Activated T-helper 2 cell treated with anti-CD3 and anti-CD28 coated beads, Interferon-gamma antibody, Interleukin-2, Interleukin-4, amounts not matched to agents 10 μg/mL and 5 μg/mL and 100 μg/mL, durations not matched to agents 14 hours and 24 hours and 36 hours (primary cell): ENCODE measurements at places on chromosomes 11 and 22. TPM values are rescaled to one million over a fixed set of nuclear protein-coding genes. Genes with fewer than 3 reads are reported as not detected.

DNA sequence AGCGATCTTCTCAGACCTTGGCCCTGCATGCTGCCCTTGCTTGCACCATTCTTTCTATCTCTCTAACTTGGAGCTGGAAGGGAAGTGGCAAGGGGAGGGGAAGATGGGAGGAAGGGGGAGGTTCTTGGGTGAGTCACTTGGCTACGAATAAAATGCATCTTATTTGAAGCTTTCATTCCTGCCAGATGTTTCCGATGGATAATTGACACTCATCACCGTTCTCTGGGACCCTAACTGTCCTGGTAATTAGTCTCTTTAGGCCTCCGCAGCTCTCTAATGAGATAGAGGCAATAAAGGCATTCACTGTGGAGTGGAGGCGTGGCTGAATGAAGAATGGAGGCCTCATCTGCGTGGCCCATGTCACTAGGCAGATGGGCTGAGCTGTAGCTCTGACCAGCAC lies 960.1 kb downstream of the NTM start:
- H3K27me3 ChIP-seq, result no peaks in the 10 kb centered on the region
- no peak for DNase-seq
- H3K4me3 ChIP-seq, result no peak overlapping the region

DNA sequence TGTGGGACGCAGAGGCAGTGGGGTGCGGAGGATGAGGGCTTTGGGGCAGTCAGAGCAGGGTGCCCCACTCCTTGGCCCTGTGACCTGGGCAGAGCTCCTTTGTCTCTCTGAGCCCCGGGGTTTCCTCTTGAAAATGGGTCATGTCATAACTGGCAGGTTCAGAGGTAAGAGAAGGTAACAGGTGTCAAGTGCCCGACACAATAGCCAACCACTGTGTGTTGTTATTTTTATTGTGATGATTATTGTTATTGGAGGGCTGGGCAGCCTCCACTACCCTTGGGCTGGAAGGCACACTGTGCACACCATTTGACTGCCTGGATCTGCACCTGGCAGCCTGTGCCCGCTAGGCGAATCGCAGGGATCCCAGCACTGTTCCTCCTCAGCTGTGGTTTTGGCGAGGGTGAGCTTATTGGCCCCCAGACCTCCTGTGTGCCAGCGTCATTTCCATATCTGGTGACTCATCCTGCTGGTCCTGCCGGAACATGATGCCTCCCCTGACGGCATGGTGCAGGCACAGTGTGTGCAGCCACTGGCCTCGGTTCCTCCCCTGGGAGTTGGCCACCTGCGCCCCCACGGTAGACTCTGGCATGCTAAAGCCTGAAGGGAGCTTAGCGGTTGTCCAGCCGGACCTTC lies 15.4 kb upstream of the SOX10 start:
- no peaks in the 10 kb centered on the region for H3K27me3 ChIP-seq
- H3K27ac ChIP-seq, result no peak overlapping the region

DNA sequence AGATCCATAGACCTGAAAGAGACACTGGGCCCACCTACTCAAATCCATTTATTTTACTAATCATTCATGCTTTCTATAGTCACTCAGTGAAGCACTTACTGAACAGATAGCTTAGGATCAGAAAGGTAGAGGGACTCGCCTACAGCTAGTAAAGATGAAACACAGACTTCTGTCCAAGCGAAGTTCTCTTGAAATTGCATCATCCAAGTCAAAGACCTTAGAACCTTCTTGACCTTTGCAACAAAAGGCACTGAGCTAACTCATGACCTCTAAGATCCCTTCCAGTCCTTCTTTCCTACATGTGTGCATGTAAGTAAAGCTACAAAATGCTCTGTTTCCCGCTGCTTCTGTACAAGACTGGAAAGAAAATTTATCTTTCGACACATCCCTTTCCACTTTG lies 377.6 kb downstream of the LARGE1 start:
- H3K4me3 ChIP-seq, result no peak overlapping the region
- H3K27me3 ChIP-seq, result no peaks in the 10 kb centered on the region
- no peaks in the 10 kb centered on the region for H3K36me3 ChIP-seq
- DNase-seq, result no peak

- no peaks in the 10 kb centered on the region for H3K4me1 ChIP-seq
- H3K27ac ChIP-seq, result no peak overlapping the region
- DNase-seq, result no peak
- no peaks in the 10 kb centered on the region for H3K36me3 ChIP-seq
- no peaks in the 10 kb centered on the region for H3K27me3 ChIP-seq
Measured at GRCh38 chr22:23110922-23111527, 30.8 kb downstream of the RSPH14 start.

DNA sequence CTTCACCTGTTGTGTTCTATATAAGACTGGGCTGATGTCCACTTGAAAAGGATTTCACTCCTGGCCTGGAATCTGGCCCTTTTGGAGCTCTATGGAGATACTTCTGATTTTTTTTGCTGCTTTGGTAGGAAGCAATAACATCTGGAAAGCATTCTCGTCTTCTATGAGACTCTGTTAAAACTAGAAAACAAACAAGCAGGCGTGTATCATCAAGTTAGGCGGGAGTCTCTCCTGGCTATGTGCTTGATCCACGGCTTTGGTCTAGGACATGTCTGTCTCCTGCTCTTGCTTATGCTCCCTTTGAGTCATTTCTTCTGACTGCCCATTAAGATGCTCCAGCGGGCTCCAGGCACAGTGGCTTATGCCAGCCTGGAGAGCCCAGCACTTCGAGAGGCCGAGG lies 121.4 kb upstream of the TTC12 start:
- no peak overlapping the region for H3K27ac ChIP-seq
- no peaks in the 10 kb centered on the region for H3K36me3 ChIP-seq
- no peaks in the 10 kb centered on the region for H3K4me1 ChIP-seq
- no peak for DNase-seq
- no peak overlapping the region for H3K4me3 ChIP-seq

DNA sequence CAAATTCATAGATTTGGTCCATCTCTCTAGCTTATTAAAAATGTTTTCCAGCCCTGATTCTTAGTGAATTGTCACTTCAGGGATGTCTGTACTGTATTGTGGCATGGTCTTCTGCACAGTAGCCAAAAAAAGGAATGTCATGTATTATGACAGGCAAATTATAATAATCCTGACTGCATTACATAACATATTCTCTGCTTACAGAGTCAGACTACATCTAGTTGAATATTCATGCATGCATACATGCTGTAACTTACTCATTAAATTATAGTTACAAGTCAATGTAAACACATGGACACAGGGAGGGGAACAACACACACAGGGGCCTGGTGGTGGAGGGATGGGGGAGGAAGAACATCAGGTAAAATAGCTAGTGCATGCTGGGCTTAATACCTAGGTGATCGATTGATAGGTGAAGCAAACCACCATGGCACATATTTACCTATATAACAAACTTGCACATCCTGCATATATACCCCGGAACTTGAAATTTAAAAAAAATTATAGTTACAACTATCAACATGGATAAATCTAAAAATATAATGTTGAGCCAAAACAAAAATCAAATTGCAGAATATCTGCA lies 31.5 kb upstream of the SMCO4 start:
- no peaks in the 10 kb centered on the region for H3K36me3 ChIP-seq
- no peaks in the 10 kb centered on the region for H3K4me1 ChIP-seq
- H3K27me3 ChIP-seq, result peaks cover 6% of the 10 kb centered on the region
- H3K4me3 ChIP-seq, result no peak overlapping the region
- no peak overlapping the region for H3K27ac ChIP-seq
- no peak for DNase-seq

- H3K27me3 ChIP-seq, result peaks cover 1% of the 10 kb centered on the region
- no peak overlapping the region for H3K4me3 ChIP-seq
- H3K4me1 ChIP-seq, result peaks cover 44% of the 10 kb centered on the region
- no peak for DNase-seq
- H3K27ac ChIP-seq, result no peak overlapping the region
Measured at GRCh38 chr11:36388951-36389350, 92.9 kb downstream of the PRR5L start.

- no peak overlapping the region for H3K4me3 ChIP-seq
- DNase-seq, result no peak
- H3K4me1 ChIP-seq, result no peaks in the 10 kb centered on the region
- no peak overlapping the region for H3K27ac ChIP-seq
- no peaks in the 10 kb centered on the region for H3K27me3 ChIP-seq
Measured at GRCh38 chr11:97742717-97743116, 1278.0 kb upstream of the CNTN5 start.

DNA sequence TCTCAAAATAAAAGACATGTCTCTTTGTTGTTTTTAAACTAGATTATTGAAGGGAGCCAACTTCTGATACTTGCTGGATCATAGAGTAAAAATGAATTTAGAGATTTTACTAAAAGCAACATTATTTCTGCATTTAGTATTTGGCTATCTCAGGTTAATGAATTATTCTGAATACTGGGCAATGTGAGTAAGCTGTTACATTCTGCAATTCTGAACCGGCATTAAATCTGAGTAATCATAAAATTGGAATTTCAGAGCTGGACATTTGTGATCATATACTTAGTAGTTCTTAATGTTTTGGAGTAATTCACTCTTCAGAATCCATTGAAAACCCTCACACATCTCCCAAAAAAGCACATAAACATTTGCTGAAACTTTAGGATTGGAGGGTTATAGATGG lies 11.5 kb downstream of the POLD3 start:
- H3K36me3 ChIP-seq, result peaks cover 29% of the 10 kb centered on the region
- H3K27ac ChIP-seq, result no peak overlapping the region
- peaks cover 1% of the 10 kb centered on the region for H3K4me1 ChIP-seq
- DNase-seq, result no peak
- H3K4me3 ChIP-seq, result no peak overlapping the region

DNA sequence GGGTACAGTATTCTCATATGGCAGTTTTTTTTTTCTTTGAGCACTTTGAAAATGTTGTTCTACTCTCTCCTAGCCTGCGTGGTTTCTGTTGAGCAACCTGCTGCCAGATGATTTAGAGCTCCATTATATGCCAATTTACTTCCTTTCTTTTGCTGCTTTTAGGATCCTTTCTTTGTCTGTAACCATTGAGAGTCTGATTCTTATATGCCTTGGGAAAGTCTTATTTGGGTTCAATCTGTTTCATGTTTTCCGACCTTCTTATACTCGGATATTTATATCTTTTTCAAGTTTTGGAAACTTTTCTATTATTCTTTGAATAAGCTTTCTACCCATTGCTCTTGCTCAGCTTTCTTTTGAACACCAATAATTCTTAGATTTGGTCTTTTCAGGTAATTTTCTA lies 138.1 kb upstream of the RAG2 start:
- no peak overlapping the region for H3K4me3 ChIP-seq
- H3K36me3 ChIP-seq, result no peaks in the 10 kb centered on the region
- DNase-seq, result no peak
- H3K4me1 ChIP-seq, result no peaks in the 10 kb centered on the region
- H3K27me3 ChIP-seq, result peaks cover 6% of the 10 kb centered on the region
- H3K27ac ChIP-seq, result no peak overlapping the region

- no peak for DNase-seq
- no peaks in the 10 kb centered on the region for H3K27me3 ChIP-seq
- H3K36me3 ChIP-seq, result peaks cover 78% of the 10 kb centered on the region
- no peak overlapping the region for H3K4me3 ChIP-seq
Measured at GRCh38 chr11:64364435-64364834, 5.5 kb downstream of the RPS6KA4 start.

DNA sequence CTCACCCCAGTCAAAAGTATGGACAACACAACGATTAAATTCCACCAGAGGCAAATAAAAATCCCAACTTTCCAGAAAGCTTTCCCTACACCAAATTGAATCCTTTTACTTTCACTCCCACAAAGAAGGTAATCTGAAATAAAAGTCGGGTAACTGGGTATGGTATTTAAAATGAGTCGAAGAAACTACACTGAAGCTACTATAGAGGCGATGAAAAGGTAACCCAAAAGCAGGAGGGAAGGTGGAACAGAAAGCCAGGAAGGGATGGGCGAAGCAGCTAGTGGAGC lies 1.1 kb downstream of the PICALM start:
- H3K27me3 ChIP-seq, result no peaks in the 10 kb centered on the region
- H3K36me3 ChIP-seq, result peaks cover 42% of the 10 kb centered on the region
- H3K4me3 ChIP-seq, result peak overlapping the region; percentile 95
- no peak for DNase-seq

GRCh38 chr11:18285841-18286240 lies 19.8 kb downstream of the SAA1 start:
- H3K36me3 ChIP-seq, result peaks cover 61% of the 10 kb centered on the region
- H3K4me1 ChIP-seq, result peaks cover 5% of the 10 kb centered on the region
- H3K4me3 ChIP-seq, result no peak overlapping the region
- DNase-seq, result no peak
- H3K27ac ChIP-seq, result no peak overlapping the region

- H3K36me3 ChIP-seq, result no peaks in the 10 kb centered on the region
- no peak for DNase-seq
Measured at GRCh38 chr11:63369165-63369970, at the start of gene SLC22A9. Gene SLC22A9 (plus strand): TSS chr11:63369785. CDS start chr11:63370057, 272 bp downstream.

- peaks cover 31% of the 10 kb centered on the region for H3K36me3 ChIP-seq
- no peak overlapping the region for H3K27ac ChIP-seq
- peaks cover 33% of the 10 kb centered on the region for H3K4me1 ChIP-seq
Measured at GRCh38 chr11:34446386-34446785, 7.7 kb downstream of the CAT start.

DNA sequence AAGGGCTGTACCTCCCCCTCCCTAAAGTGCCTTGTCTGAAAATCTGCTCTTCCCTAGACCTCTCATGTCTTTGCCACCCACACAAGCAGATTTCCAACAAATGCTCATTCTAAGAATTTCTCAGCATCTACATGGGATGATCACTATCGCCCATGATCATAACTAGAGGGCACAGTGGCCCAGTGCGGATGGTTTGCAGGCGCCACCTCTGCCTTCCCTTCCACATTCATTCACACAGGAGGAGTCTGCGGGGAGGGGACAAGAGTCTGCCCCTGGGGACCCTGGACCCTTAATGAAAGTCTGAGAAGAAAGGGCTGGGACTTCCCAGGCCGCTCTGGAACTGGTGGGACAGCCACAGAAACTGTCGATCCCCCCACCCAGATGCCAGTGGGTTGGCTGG lies 28.9 kb downstream of the KCTD17 start:
- no peaks in the 10 kb centered on the region for H3K27me3 ChIP-seq
- peak overlapping the region; percentile 99 for H3K27ac ChIP-seq
- peaks cover 68% of the 10 kb centered on the region for H3K4me1 ChIP-seq
- peaks cover 4% of the 10 kb centered on the region for H3K36me3 ChIP-seq
- no peak for DNase-seq

DNA sequence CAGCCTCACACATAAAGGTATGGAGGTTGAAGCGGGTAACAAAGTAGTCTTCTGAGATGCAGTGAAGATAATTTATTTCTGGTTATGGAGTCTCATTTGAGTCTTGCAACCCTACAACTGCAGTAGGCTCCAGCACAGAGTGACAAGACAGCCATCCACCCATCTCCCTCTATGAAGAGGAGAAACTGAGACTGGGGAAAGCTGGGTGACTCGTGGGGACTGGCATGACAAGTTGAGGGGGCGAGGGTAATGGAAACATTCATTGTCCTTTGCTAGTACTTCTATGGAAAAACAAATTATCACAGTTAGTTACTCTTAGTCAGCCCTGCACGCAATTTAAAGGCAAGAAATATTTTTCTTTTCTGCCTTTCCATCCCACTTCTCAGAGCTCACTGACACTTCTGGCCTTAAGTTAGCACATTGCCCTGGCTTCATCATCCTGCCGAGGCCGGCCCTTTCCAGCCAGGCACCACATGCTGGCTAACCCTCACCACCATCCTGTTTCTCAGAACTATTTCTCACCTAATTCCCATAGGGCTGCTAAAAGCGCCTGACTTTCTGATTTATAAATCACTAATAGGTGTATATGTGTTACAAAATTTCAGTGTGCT lies 361.1 kb downstream of the ETS1 start:
- H3K4me1 ChIP-seq, result peaks cover 49% of the 10 kb centered on the region
- no peaks in the 10 kb centered on the region for H3K27me3 ChIP-seq
- H3K36me3 ChIP-seq, result peaks cover 18% of the 10 kb centered on the region
- DNase-seq, result no peak
- peak overlapping the region; percentile 53 for H3K4me3 ChIP-seq

Gene MYO7A
- total RNA-seq, result 0.23 and 0.30 TPM in 2 replicates

Gene PLEKHB1
- 1.2 and 1.4 TPM in 2 replicates for total RNA-seq

Gene MYRF
- total RNA-seq, result 1.8 and 2.6 TPM in 2 replicates

Gene FKBP2
- 36.6 and 37.1 TPM in 2 replicates for total RNA-seq

Gene FXYD6
- 0.11 and 0.18 TPM in 2 replicates for total RNA-seq
